ENCODE measurements at places on chromosomes 2 and 18.

DNA sequence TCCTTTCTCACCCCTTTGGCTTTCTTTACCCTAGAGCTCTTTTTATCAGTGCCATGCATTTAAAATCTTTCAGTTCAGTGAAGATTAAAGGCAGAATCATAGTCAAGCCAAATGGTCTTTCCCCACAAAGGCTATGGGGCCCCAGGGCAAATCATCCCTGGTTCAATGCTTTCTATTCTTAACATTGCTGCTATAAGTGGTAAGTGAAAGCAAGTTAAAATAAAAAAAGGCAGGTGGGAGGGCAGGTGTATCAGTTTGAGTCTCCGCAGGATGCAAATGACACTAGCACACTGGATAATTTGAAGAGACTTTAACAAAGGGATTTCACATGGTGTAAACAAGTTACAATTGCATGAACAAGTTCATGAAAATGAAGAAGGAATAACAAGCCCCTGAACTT, 757.4 kb downstream of the SATB2 start:
- DNase-seq: no peak

DNA sequence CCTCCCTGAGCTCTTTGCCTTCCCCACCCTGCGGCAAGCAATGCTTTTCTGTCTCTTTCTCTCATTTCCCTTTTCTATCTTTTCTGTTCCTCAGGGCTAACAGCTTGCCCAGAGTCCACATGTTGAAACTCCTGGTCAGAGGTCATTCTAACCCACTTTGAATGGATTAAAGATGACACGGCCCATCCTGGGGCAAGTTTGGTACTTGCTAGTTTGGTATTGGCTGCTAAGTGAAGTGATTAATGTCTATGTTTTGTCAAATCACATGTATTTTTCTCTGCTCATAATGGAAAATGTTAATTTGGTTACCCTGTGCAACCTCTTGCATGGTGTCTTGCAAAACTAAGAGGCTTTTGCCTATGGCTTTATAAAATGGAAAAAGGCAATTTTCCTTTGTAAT, 960.2 kb downstream of the CNTNAP5 start:
- DNase-seq: no peak

DNA sequence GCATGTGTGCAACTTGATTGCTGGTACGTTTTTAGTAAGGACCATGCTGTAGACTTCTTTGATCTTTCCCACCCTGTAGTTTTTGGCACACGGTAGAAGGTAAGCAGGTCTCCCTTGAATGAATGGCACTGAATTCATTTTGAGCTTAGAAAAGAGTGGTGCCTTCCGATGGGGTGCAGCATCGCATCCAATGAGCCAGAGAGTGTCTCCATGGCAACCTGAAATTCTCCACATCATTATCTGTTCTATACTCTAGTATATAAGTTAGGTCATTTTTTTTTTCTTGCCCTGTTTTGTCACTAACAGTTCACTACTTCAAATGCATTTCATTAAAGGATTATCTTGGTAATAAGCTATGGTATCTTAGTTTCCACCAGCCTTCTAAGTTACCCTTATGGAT, 81.2 kb upstream of the REV1 start:
- no peak for DNase-seq

GRCh38 chr18:45752681-45753080, 28.7 kb downstream of the SLC14A1 start:
- DNase-seq: no peak

- no peak for DNase-seq
Observed at GRCh38 chr2:63301481-63301880, 250.9 kb downstream of the OTX1 start.

DNA sequence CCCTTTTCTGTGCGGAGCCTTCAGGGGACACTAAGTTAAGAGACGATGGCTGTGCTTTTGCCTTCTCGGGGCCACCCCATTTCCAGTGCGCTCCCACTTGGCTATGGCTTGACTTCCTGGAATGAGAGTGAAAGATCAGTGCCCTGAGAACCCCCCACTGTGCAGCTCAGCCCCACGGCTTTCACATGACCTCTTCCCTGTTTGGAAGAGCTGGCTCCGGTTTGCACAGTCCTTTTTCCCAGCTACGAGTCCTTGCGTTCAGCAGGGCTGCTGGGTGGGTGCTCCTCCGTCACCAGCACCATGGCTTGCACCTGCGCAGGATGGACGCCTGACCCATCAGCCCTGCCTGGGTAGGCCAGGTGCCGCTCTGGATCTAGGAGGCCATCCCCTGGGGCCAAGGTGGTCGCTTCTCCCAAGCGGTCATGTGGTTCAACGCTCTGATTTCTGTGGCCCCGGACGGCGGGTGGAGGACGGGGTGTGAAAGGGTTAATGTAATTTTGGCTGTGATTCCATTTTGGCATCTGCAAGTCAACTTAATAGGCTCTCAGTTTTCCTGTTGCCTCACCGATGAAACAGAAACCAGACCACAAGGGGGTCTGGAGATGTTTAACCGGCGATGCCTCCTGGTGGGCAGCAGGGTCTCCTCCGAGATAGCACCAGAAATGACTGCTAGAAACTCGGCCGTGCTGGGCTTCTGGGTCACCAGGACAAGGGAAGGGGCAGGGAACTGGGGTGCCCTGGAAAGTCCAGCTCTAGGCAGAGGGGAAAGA, 113.1 kb upstream of the HAAO start:
- DNase-seq: no peak

DNA sequence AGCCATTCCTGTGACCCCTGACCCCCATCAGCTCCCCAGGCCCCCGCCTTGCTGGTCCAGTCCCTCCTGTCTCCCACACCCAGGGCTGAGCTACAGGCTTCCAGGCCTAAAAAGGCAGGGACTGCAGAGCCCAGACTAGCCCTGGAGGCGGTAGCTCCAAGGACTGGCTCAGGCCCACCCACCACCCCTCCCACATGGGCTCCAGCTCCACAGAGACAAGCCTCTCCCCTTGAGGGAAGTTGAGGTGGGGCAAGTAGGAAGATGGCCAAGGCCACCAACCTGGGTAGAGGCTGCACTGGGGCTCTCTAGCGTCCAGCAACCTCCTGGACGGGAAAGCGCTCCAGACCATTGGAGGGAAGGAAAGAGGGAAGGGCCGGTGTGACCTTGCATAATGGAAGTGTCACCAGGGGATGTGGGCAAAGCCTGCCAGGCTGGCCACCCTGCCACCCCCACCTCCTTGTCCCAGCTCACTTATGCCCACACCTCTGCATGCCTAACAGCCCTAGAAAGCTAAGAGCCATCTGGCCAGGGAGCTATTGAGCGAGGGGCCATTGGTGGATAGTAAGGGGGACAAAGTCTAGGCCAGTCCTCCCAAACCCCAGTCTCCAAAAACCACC, 63.1 kb downstream of the TNS1 start:
- no peak for DNase-seq

DNA sequence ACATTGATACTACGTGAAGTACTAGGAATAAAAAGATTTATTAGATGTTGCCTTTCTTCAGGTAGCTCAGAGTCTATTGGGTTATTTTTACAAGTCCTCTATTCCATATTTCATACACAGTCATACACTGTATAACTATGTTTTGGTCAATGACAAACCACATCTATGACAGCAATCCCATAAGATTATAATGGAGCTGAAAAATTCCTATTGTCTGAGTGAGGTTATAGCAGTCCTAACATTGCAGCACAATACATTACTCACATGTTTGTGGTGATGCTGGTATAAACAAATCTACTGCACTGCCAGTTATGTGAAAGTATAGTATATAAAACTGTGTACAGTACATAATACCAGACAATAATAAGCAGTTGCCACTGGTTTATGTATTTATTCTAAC, 595.1 kb downstream of the MBD2 start:
- DNase-seq: no peak

GRCh38 chr2:199196686-199197085, 261.1 kb downstream of the SATB2 start:
- no peak for DNase-seq

- DNase-seq: no peak
Observed at GRCh38 chr18:30132959-30133358, 909.6 kb downstream of the DSC3 start.

DNA sequence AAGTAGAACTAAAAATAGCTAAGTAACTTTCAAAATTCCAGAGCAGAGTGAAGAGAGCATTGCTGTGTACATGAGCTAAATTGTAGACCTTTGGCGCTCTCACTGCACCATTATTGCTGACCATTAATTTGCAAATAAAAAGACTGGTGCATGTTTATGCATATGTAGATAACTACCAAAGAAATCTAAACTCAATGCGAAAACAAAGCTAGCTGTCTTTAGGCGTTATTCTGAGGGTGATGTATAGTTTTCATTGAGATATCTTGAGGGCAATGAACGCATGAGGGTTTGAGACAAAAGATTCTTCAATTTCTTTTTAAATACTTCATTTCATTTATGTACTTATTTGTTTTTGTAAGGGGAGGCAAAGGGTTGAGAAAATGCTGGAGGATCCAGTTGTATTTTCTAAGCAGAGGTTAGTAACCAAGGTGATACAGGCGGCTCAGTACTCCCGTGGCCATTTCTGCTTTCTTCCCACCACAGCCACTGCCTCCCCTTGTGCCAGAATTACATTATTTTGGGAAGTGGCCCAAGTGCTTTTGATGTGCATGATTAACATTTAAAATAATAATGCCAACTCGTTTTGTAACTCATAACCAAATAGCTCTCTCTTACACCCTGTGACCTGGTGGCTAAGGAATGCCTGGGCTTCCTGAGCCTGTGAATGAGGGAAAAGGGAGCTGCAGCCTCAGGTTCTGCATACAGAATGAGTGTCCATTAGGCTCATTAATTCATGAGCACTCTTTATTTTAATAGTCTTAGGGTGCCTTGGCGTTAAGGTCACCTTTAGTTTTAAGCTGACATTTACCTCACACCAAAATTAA, 797.8 kb upstream of the GYPC start:
- no peak for DNase-seq

DNA sequence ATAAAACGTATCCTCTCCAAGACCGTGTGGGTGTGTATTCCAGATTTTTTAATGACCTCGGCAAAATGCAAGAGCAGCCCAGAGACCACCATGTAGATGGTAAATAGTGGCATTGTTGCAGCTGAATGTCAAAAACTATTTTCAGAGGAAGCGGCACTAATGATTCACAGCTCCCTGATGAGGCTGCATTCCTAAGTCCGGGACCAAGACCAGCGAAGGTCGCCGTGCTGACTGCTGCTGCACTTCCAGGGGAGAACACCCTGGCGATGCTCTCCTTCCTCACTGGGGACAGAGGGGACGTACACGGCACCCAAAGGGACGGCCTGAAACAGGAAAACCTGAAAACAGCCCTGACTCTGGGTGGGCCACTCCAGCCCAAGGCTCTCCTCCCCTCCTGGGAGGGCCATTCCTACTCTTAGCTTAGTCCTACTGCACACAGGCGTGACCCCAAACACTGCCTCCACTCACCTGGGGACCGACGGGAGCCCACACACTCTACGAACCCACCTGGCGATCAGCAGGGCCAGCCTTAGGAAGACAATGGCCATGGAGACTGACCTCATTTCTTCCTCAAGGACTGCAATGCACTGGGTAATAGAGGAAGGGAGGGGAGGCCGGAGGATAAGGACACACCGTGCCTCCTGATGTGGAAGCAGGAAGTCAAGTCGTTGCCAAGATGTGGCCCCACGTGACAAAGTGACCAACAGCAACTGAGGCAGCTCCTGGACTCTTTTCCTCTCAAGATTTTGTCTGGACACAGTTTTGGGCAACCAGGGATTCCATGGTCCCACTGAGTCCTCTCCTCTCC, 82.8 kb downstream of the ZNF516 start:
- DNase-seq: no peak

DNA sequence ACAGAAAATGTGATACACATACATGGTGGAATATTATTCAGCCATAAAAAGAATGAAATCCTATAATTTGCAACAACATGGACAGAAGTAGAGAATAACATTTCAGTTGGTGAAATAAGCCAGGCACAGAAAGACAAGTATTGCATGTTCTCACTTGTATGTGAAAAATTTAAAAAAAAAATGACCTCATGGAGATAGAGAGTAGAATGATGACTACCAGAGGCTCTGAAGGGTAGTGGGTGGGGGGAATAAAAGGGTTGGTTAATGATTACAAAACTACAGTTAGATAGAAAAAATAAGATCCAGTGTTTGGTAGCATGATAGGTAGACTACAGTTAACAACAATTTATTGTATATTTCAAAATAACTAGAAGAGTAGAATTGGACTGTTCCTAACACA, 24.5 kb downstream of the PRKD3 start:
- no peak for DNase-seq

GRCh38 chr18:3380384-3380961, 69.5 kb upstream of the TGIF1 start:
- no peak for DNase-seq

- no peak for DNase-seq
Observed at GRCh38 chr2:105052773-105053172, 14.9 kb downstream of the MRPS9 start.

GRCh38 chr2:118847762-118848172, 319 bp upstream of the EN1 start:
- DNase-seq: no peak

- no peak for DNase-seq
Observed at GRCh38 chr2:218015586-218016521, 13.1 kb upstream of the TNS1 start.

GRCh38 chr2:234291765-234292204, 205.1 kb downstream of the ARL4C start:
- DNase-seq: no peak

- DNase-seq: no peak
Observed at GRCh38 chr2:169365029-169365480, 2.7 kb upstream of the LRP2 start.

- no peak for DNase-seq
Observed at GRCh38 chr2:209368914-209369313, 54.9 kb upstream of the MAP2 start.

DNA sequence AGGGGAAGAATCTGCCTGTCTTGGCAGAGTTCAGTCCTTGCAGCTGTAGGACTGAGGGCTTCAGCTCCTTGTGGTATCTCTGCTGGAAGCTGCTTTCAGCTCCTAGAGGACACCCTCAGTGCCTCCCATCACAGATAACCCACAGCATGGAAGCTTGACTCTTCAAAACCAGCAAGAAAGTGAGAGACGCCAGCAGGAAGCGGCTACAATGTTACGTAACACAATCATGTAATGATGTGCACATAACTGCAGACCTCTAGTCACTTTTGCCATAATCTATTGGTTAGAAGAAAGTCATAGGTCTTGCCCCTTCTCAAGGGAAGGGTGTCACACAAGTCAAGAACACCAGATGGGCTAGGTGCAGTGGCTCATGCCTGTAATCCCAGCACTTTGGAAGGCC, 69.1 kb upstream of the AFF3 start:
- DNase-seq: no peak

- DNase-seq: no peak
Observed at GRCh38 chr2:26349690-26350089, 3.1 kb upstream of the ADGRF3 start.

GRCh38 chr2:160581035-160581434, 87.4 kb upstream of the RBMS1 start:
- no peak for DNase-seq

GRCh38 chr2:120269076-120269744, 16.6 kb downstream of the RALB start:
- no peak for DNase-seq

- DNase-seq: no peak
Observed at GRCh38 chr2:116877944-116878343, 936.5 kb upstream of the DDX18 start.
